ENCODE measurements at places on chromosomes 7 and 10.

DNA sequence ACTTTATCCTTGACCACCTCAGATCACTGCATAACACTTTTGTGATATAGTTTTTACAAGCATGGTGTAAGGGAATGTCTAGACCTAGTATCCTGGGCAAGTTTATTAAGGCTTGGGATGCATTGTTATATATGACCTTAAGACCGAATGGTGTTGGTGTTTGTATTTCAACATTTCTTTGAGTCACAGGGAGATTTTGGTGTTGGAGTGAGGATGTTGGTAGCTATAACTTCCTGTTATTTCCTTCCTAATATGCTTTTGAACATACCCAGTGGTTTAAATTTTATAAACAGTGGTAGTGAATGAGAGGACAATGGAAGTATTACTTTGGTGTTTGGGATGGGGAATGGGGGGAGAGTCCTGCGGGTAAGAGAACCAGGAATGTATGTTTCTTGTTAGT lies 2.6 kb downstream of the EXOC4 start:
- H3K4me1 ChIP-seq = peaks cover 10% of the 10 kb centered on the region
- no peaks in the 10 kb centered on the region for H3K27me3 ChIP-seq
- no peak for DNase-seq
- no peak overlapping the region for H3K27ac ChIP-seq

GRCh38 chr10:9342885-9343570 lies 1288.5 kb downstream of the GATA3 start:
- H3K36me3 ChIP-seq = no peaks in the 10 kb centered on the region
- no peak overlapping the region for H3K4me3 ChIP-seq
- DNase-seq = no peak
- no peaks in the 10 kb centered on the region for H3K27me3 ChIP-seq

DNA sequence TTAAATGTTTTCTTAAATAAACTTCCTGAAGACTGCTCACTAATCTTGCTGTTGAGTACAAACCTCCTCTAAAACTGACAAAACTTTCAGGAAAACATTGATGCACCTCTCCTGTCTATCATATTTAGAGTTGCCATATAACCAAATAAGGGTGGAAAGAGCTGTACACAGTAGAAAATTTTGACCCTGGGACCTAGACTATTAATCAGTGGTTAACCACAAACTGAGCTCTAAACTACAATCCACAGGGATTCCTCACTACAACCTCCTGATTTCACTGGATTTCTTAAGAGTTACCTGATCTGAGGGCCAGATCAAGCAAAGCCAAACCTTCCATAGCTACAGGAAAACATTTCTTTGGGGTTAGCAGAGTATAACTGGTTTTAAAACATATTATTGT lies 39.9 kb upstream of the WNT16 start:
- DNase-seq = no peak
- no peaks in the 10 kb centered on the region for H3K27me3 ChIP-seq
- peaks cover 6% of the 10 kb centered on the region for H3K4me1 ChIP-seq
- no peak overlapping the region for H3K4me3 ChIP-seq

DNA sequence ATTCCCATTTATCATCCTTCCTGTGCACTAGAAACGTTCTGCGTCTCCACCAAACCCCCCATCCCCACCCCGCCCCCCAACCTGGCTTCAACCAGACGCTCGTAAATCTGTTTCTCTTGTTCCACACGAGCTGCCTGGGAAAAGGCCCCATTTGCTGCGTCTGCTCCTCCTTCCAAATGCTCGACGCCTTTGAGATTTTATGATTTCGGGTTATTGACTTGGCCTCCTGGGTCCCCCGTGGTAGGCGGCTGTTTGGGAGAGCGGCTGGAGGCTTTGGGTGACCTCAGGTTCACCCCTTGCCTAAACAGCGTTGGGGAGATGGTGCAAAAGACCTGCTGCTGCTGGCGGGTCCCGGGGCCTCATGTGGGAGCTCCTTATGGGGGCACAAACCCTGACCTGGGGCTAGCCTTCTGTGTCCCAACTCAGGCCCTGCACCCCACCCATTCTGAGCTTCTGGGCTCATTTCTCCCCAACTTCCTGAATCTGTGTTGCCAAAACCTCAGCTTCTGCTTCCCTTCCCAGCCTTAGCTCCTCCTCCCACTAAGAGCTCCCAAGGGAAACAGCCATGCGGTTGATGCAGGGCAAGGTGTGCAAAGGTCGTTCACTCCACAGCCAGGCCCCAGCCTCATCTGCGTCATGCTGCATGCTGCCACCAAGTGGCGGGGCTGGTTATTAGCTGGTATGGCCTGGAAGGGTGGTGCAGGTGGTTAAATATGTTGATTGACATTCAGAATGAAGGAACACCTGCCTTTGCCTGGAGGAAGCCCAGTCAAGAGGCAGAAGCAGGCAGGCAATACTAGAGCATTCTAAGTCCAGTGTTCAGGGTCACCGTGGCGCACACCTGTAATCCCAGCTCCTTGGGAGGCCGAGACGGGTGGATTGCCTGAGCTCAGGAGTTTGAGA lies 49.1 kb upstream of the ELN start:
- H3K4me1 ChIP-seq = peaks cover 31% of the 10 kb centered on the region
- no peak overlapping the region for H3K4me3 ChIP-seq
- peak overlapping the region; percentile 67 for H3K27ac ChIP-seq
- DNase-seq = no peak

DNA sequence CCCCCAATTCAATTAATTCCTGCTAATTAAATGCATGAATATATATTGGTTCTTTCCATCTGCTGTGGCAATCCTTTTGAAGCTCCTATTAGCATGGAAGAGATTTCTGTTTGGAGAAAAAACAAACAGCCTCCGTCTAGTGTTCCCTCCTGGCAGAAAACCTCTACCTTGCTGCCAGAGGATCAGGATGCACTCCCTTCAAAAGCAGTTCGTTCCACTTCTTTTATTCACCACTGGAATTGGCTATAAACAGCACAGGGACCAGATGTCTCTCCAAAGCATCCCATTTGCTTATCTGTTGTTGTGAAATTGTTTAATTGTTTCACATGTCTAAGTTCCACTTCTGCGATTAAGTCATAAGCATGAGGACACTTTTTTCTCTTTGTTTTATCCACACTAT lies 77.8 kb upstream of the PTN start:
- DNase-seq = no peak
- no peaks in the 10 kb centered on the region for H3K27me3 ChIP-seq
- no peaks in the 10 kb centered on the region for H3K36me3 ChIP-seq
- no peak overlapping the region for H3K27ac ChIP-seq
- no peaks in the 10 kb centered on the region for H3K4me1 ChIP-seq

GRCh38 chr10:92350411-92350810 lies 59.4 kb downstream of the MARCHF5 start:
- H3K27me3 ChIP-seq = no peaks in the 10 kb centered on the region
- peaks cover 3% of the 10 kb centered on the region for H3K36me3 ChIP-seq
- no peak overlapping the region for H3K27ac ChIP-seq
- H3K4me1 ChIP-seq = no peaks in the 10 kb centered on the region

GRCh38 chr7:146090023-146090645 lies 26.5 kb upstream of the CNTNAP2 start:
- no peak for DNase-seq
- no peak overlapping the region for H3K27ac ChIP-seq
- no peaks in the 10 kb centered on the region for H3K36me3 ChIP-seq
- H3K27me3 ChIP-seq = no peaks in the 10 kb centered on the region
- no peaks in the 10 kb centered on the region for H3K4me1 ChIP-seq

DNA sequence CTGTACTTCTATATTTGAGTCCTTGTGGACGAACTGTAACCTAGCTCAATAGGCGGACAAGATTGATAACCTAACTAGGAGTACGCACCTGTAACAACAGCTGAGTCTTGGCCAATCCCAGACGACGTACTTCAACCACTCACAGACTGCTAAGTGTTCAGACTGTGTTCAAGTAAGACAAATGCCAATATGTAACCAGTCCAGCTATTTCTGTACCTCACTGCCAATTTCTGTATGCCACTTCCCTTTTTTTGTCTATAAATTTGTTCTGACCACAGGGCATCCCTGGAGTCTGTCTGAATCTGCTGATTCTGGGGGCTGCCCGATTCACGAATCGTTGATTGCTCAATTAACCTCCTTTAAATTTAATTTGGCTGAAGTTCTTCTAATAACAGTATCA lies 32.2 kb downstream of the HACD1 start:
- H3K27me3 ChIP-seq = no peaks in the 10 kb centered on the region
- no peak overlapping the region for H3K27ac ChIP-seq
